Stimulated activated CD8-positive, alpha-beta memory T cell treated with anti-CD3 and anti-CD28 coated beads, Interleukin-4, amount 100 ng/mL, for 4 hours (primary cell): ENCODE measurements at places on chromosomes 11 and 22.

DNA sequence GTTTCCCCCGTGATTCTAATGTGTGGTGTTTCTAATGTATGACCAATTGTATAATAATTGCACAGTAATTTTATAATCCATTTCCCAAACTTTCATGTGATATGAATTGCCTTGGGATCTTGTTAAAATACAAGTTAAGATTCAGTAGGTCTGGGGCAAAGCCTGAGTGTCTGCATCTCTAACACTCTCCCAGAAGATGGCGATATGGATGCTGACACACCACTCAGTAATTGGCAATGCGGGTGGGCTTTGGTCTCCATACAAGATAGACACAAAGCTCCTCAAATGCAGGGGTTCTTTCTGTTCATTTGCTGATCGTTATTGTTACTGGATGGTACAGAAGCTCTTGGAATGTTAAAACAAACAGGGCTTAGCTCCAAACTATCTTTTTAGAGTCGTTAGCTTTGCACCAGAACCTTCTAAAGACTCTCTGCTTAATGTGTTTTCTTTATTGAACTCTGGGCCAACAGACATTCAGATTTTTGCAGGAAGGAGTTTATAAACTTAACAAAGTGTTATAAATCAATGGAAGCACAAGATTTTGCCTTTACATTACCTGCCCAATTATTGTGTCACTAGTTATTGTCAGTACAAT is 45.4 kb upstream of the ANO3 start:
- DNase-seq: no peak

DNA sequence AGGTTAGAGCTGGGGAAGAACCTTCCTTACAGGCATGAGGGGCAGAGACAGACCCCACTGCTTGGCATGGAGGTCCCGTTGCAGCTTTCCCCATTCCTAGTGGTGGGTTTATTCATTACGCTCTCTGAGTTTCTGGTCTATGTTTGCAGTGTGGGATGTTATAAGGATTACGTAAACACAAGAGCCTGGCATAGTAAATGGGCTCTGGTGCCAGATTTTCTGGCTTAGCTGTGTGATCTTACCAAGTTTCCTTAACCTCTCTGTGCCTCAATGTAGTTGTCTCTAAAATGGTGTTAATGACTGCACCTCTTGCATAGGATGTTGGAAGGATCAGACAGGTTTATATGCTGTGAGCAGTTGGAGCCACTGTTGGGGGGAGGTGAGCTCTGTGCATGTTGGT is 15.1 kb downstream of the DTX4 start:
- no peak for DNase-seq

GRCh38 chr11:122745111-122745510 is 89.6 kb downstream of the UBASH3B start:
- DNase-seq: no peak

- no peak for DNase-seq
Measured at GRCh38 chr11:100673063-100673462, 14.0 kb upstream of the ARHGAP42 start.

DNA sequence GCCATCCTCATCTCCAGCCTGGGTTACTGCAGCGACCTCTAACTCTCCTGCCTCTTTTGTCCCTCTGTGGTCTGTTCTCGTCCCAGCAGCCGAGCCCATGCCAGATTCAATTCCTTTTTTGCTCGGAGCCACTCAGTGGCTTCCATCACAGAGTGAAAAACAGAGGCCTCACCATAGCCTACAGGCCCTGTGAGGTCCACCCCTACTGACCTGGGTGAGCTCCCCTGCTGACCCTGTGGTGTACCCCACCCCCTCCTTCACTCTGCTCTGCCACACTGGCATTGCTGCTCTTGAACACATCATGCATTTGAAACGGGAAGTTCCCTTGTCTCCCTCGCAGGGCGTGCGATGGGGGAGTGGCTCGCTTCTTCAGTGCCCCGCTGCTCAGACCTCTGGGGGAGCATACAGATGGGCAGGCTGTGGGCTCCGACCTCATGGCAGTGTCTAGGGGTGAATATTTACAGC is 2.1 kb downstream of the AIP start:
- no peak for DNase-seq

- no peak for DNase-seq
Measured at GRCh38 chr11:65204646-65205601, 23.2 kb downstream of the CAPN1 start.

DNA sequence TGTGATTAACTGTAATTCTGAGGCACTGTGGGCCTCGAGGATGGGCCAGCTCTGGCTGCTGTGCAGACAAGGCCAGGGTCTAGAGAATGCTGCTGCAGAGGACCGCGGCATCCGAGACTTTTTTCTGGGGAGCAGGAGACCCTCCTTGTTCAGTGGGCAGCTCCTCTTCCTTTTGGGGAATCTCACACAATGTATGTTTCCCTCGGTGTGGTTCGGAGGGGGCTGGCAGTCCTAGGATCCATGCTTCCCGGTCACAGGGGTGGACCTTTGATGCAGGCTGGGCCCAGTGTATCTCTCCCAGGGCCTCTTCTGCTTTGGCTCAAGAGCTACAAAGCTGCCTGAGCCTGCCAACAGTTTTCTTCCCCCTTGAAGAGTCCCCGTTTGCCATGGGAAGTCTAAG is 31.5 kb downstream of the MYEOV start:
- no peak for DNase-seq

- DNase-seq: no peak
Measured at GRCh38 chr11:72781063-72781312, 12.9 kb downstream of the STARD10 start.

GRCh38 chr11:94973099-94973968 is at the start of the genes CWC15 and KDM4D:
CWC15 (minus strand) TSS chr11:94973556; CDS start chr11:94972185, 1,371 bp downstream.
KDM4D (plus strand) TSS chr11:94973709; CDS start chr11:94997373, 23,664 bp downstream.
- DNase-seq: peak; percentile 88

GRCh38 chr11:76655501-76656049 is 15.0 kb downstream of the LRRC32 start:
- no peak for DNase-seq

GRCh38 chr22:17639247-17639741 is 737 bp downstream of the BCL2L13 start:
- DNase-seq: no peak

- DNase-seq: no peak
Measured at GRCh38 chr11:67376873-67377808, 3.7 kb upstream of the CLCF1 start.

GRCh38 chr22:17097062-17097461 is 12.3 kb downstream of the IL17RA start:
- no peak for DNase-seq

DNA sequence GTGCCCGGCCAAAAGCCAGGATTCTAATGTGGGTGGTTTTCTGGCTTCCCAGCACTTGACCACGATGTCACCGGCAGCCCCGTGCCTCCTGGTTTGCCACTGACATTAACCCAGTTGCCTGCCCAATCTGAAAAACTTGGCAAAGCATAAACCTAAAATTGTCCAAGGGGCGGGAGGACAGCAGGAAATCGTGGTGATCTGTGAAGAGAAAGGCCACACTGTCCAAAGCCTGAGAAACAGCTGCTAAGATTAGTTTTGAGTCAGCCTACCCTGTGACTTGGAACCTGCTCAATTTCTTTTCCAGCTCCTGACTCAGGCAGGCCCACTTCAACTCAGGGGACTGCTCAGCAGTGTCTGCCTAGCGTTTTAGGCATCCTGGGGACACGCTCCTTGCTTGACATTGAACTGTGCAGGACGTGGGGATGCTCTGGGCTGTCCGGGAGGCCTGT is 8.2 kb upstream of the F2 start:
- DNase-seq: no peak

- DNase-seq: no peak
Measured at GRCh38 chr11:68543594-68543993, 83.0 kb downstream of the PPP6R3 start.

DNA sequence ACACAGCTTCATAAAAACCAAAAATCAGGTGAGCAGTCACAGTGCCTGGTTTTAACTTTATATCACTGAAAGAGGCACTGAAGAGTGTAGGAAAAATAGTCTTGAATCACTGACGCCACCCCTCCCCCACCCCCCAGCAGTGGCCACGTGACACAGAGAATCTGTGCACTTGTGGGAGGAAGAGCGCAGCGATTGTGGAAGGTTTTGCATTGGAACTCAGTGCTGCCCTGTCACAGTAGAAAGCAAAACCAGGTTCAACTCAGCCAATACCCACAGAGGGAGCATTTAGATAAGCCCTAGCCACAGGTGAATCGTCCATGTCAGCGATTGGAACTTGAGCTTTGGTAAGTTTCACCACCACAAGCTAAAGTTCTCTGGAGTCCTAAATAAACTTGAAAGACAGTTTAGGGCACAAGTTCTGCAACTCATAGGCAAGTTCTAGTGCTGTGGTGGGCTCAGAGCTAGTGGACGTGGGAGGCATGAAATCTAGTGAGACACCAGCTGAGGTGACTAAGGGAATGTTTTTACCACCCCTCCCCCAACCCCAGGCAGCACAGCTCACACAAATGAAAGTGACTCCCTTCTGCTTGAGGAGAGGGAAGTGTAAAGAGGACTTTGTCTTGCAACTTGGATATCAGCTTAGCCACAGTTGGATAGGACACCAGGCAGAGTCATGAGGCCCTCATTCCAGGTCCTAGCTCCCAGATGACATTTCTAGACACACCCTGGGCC is 13.3 kb downstream of the OR52B2 start:
- DNase-seq: no peak

DNA sequence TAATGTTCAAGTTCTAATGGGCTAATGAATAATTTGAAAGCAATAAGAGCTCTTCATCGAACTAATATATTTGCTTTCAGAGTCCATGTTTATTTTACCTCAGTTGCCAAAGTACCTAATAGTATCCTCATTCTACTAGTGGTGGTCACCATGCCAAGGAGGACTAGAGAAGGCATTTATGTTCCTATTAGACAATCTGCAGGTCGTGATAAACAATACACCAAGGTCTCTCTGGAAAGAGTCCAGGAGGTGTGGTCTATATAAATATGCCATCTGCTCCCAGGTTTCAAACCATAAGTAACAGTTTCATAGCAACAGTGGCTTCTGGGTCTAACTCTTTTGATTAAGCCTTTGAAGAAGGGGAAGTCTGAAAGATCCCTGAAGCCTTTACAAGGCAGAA is 42.9 kb downstream of the ARFGAP3 start:
- no peak for DNase-seq

- DNase-seq: no peak
Measured at GRCh38 chr22:22838148-22838786, 49.3 kb upstream of the IGLL5 start.

- DNase-seq: no peak
Measured at GRCh38 chr11:59197991-59198390, 14.7 kb downstream of the MPEG1 start.

- DNase-seq: no peak
Measured at GRCh38 chr11:122632181-122632824, 23.2 kb upstream of the UBASH3B start.

DNA sequence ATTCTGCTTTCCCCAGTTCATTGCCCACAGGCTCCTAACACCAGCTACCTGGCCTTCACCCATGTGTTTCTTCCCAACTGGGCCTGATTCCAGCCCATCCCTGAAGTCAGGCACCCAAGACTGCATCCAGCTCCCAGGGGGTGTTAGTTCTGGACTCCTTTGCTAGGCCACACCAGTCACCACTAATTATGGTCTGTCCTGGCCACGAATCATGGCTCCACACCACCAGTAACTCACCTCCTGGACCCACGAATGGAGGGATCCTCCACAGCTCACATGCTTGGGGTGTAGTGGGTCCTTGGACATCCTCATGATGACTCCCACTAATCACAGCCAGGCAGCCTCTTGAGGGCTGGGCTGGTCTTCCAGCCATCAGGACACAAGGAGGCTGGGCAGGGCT is 3.6 kb upstream of the RASL10A start:
- DNase-seq: no peak

DNA sequence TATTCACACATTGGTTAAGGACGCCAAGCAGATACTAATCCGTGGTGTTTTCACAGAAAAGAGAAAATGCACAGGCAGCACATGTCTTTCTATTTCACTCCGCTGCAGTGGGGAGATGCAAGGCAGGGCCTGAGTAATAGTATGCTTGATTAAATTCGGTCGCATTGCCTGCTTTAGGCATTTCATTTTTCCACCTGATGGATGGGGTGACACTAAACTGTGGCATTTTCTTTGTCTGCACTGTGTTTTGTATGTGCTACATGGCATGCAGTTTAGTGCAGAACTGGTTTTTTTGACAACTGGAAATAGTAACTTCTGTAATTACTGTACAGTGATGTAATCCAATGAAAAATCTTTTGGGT is 94.9 kb downstream of the SLC17A6 start:
- no peak for DNase-seq

DNA sequence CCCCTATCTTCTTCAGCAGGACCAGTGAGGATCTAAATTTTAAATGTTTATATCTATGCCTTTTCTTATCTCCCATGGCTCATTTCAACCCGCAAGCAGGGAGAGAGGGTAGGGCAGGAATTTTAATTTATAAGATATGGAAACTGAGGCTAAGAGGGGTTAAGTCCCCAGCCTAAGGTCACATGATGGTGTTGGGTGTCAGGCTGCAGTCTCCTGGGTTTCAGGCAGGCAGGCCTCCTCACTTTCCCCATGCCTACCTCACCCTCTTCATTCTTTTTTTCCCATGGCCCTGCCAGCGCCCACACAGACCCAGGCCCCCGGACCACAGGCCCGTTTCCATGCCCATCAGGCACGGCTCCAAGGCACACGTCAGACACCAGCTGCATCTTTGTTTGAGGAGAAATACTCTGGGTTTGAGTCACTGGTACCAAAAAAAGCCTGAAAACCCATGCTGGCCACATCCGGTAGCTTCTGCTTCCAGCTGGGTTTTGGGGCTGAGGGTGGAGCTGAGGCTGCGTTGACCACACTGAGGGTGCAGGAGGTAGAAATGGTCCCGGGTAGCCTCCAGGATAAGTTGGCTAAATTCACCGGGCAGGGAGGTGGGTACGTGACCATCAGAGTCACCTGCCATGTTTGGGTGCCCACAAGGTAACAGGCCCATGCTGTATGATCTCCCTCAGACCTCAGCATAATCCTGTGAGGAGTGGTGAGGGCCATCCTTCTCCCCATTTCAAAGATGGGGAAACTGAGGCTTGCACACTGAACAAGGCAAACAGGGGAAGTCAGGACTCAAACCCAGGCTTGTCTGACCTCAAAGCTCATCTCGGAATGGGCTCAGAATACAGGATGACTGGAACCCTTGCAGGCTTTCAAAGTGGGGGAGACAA is 7.5 kb downstream of the CRYBB1 start:
- no peak for DNase-seq

DNA sequence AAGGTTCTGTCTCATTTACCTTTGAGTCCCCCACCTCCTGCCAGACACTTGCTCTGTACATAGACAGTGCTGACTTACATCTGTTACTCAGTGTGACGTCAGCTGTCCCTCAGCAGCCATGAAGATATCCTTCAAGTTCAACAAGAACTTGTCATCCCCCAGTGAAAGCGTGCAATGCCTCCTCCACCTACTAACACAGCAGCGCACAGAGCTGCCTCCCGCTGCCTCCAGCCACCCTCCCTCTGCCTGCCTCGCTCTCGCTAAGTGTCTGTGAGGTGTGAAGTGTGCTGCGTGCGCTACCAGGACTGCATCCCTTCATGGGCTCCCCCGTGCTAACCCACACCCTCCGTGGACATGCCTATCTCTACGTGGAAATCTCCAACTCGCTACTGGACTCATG is 621.4 kb downstream of the BRD1 start:
- DNase-seq: no peak

- no peak for DNase-seq
Measured at GRCh38 chr22:48941033-48941902, 886.4 kb downstream of the BRD1 start.
